ENCODE measurements at places on chromosomes 4 and X.

DNA sequence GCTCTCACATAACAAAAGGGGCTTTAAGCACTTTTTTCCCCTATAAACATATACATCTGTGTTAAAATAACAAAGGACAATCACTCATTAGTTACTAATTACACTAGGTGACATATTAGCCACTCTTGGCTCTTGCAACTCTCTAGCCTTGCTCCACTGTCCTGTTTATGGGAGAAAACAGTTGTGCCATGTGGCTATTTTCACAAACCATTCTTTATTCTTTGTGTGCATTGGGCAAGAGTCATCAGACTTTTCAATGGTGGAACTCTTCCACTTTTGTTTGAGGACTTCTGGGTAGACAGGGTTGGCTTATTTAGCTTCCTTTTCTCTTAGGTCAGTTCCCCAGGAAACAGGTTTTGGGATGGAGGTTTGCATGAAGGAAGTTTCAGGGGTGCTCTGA is 16.0 kb upstream of the FAM149A start:
- DNase-seq, result no peak

- no peak for DNase-seq
Measured at GRCh38 chr4:84483688-84484087, 15.4 kb downstream of the NKX6-1 start.

DNA sequence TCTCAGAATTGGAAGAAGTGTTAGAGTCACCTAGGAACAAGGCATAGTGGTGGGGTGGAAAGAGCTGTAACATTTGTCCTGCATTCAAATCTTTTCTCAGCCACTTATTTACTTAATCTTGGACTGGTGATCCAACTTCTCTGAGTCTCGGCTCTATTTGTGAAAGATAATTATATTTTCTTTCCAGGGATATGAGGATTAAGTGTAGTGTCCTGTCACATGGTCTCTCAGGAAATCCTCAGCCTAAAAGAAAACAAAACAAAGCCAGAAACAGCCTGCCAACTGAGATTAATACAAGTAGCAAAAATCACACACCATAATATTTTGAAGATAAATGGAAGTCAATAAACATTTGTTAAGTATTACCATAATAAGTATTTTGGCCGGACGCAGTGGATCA is 33.3 kb upstream of the ETNPPL start:
- no peak for DNase-seq

GRCh38 chrX:132708529-132708928 is 219.7 kb upstream of the MBNL3 start:
- DNase-seq, result no peak

- DNase-seq, result no peak
Measured at GRCh38 chr4:87117051-87117731, 103.2 kb downstream of the KLHL8 start.

DNA sequence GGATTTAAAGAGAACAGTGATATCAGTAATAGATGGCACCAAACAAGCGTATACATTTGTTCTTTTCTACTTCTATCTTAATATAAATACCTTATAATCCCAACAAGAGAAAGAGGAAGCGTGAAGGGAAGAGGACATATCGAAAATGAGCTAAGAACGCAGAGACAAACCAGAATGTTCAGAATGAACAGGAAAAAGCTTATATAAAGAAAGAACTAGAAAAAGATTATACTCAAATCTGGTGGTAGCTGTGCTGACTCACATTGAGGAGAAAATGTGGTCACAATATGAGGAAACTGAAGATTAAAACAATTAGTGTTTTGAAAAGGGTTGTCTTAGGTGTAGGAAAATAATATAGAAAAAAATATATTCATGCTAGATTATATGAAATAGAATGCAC is 2.0 kb upstream of the GPR34 start:
- DNase-seq, result no peak

GRCh38 chr4:4417886-4418285 is 31.0 kb downstream of the NSG1 start:
- DNase-seq, result no peak

DNA sequence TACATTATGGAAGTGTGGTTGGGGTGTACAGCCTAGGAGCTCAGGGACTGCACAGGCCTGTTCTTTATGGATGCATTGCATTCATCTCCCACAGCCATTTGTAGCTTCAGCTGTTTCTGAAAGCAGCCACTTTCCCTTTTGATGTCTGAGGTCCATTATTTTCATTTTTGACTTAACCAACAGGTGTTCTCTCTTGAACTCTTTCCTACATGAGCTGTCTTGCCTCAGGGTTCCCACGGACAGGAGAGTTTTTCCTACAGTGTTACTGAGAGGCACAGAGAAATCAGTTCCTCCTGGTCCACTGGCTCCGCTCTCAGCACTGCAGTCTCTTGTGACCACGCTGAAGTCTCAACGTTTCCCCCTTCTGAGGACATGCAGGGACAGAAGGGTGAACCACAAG is 87.2 kb downstream of the RASL11B start:
- no peak for DNase-seq

DNA sequence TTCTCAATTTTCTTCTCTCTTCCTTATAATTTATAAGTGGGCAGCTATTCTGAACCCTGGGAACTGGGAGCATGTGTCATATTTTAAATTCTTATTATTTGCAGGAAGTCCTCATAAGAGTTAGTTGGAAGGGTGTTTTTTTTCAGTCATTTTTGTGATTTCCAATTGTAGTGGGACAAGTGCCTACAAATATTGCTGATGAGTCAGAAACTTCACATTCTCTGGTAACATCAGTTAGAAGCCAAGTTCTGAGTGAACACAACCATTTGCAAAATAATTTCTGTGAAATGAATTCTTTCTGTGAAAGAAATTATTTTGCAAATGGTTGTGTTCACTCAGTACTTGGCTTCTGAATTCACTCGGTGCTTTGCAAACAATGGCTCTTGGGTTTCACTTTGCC is 20.8 kb upstream of the NWD2 start:
- no peak for DNase-seq

DNA sequence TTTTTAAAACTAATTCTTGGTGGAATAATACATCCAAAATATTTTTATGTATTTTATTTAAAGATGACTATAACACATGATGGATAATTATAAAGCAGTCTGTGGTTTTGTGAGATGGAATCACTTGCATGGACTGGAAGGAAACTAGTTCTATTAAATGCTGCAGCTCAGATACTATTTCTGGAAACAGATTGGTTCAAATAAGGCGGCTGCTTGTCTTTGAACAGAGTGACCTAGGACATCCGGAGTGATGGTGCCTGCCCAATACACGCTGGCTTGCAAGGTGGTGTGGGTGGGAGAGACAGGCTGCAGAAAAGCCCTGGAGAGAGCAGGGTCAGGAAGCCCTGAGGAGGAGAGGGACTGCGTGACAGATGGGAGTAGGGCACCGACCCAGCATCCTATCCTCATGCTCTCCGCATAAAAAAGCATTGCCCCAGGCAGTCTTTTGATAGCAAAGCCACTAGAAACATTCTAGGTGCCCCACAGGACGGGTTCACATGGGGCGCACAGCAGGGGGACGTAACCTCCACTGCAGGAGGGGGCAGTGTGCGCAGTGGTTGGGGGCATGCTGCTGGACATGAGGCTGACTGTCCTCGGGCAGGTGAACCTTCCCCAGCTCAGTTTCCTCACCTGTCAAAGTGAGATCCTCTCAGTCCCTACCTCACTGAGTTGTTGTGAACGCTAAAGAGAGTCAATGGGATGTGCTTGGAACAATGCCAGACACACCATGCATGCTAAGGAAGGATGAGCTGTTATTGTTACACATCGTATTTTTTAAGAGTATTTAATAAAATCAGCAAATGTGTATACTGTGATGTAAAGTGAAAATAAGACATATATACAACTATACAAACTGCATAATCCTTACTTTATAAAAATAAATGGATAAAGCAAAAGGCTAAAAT is 71.3 kb downstream of the EVC2 start:
- no peak for DNase-seq

- DNase-seq, result no peak
Measured at GRCh38 chrX:132384301-132384700, 104.5 kb downstream of the MBNL3 start.
